Erythroblast (primary cell): ENCODE measurements at places on chromosomes 13 and 19.

- DNase-seq, result no peak
These were observed 1080.6 kb downstream of the PCDH17 start for GRCh38 chr13:58712191-58712590.

- no peak for DNase-seq
These were observed 13.2 kb upstream of the ASF1B start for GRCh38 chr19:14149509-14149994.

DNA sequence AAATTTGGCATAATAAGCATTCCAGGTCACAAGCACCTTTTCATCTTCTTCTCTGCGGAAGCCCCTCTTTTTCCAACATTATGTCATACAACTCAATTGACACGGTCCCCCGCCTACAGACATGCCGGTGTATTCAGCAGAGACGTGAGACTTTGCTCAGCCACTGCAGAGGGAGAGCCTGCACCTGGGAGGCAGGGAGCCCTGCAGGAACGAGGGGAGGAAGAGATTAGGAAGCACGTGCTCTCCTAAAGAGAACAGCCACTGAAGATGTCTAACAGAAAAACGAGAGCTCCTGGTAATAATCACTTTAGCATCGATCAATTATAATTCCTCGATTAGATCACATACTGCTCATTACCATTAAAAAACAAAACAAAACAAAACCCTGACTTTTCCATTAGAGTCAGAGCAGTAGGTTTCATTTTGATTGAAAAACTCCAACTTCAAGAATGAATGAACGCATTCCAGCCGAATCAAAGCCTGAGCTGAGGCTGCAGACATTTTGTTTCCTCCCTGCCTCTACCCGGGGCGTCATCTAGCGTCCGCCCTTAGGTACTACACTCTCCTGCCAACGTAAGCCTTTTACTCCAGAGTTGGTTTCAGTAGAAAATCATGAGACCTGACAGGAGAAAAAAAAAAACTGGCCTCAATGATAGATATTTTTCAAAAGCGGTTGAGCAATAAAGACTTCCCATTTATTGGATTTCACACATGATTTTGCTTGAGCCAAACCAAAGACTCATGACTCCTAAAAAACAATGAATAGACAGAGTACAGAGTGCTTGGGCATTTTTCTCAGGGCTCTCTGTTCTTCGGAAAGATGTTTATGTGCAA is 194.5 kb downstream of the KATNAL1 start:
- DNase-seq, result peak; percentile 83

DNA sequence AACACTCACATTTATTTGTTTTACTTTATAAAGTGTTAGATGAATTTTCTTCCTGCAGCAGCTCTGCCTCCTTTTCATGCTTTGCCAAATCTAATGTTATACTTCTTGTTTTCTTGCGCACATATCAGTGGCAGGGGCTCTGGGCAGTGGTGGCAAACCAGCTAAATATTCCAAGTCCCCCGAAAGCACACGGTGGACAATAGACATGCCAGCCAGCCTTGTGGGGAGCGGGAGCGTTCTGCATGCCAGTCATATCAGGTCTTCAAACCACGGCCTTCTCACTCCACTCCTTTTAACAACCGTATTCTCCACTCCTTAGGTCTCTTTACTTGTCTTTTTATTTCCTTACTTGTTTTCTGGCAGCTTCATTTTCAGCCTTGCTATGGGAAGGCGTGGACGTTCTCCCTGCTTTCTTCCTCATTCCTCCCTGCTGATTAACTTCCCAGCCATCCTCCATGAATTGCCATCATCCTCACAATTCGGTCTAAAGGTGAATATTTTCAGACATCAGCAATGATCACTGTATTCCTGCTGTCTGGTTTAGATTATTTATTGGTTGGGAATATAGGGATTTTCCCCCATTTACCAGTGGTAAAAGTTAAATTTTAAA is 77.1 kb upstream of the WASF3 start:
- DNase-seq, result no peak

DNA sequence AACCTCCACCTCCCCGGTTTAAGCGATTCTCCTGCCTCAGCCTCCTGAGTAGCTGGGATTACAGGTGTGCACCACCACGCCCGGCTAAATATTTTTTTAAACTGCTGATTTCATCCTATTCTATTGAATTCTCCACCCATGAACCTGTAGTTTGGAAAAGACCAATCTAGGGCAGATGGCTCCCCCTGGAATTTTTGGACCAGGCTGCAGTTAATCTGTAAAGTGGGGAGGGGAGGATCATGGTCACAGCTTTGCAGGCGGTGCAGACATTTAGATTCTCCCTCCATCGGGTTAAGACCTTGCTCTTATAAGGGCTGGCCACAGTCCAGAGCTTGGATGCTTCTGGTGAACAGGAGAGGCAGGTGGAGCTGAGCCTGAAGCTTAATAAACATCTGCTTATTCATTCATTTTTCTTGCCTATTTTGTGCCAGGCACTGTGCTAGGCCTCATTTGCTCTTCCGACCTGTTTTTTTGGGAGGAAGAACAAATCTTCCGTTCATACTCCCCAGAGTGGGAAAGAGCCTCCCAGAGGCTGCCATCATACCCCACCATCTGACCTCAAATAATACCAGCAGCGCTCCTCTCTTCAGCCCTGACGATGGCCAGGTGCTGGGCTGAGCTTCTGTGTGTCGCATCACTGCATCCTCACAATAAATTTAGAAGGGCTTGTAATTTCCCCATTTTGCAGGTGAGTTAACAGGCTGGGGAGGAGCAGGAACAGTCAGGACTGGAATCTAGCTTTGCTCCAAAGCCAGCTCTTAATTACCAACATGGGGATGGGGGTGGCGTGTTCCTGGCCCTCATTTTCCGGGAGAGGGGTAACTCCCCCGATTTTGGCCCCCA is 902 bp upstream of the CCDC106 start:
- DNase-seq, result no peak

GRCh38 chr19:22421797-22422196 is 349 bp downstream of the ZNF98 start:
- no peak for DNase-seq

- no peak for DNase-seq
These were observed 31.8 kb downstream of the EFNA2 start for GRCh38 chr19:1317274-1318003.

DNA sequence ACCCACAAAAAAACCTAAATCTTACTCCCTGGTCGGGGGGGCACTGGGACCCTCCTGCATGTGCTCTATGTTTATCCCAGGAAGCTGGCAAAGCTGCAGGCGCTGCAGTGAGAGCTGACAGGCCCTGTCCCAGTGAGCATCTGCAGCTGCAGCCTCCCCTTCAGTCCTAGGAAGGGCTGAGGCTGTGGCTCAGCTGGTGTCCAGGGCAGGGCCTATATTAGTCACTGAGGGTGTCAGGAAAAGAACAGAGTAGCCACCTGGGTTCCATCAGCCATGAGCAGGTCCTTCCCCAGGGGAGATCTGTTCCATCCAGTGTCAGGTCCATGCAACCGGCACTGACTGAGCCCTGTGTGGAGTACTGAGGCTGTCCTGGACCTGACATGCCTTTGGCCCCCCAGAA is 120.5 kb downstream of the TNFRSF19 start:
- DNase-seq, result no peak

DNA sequence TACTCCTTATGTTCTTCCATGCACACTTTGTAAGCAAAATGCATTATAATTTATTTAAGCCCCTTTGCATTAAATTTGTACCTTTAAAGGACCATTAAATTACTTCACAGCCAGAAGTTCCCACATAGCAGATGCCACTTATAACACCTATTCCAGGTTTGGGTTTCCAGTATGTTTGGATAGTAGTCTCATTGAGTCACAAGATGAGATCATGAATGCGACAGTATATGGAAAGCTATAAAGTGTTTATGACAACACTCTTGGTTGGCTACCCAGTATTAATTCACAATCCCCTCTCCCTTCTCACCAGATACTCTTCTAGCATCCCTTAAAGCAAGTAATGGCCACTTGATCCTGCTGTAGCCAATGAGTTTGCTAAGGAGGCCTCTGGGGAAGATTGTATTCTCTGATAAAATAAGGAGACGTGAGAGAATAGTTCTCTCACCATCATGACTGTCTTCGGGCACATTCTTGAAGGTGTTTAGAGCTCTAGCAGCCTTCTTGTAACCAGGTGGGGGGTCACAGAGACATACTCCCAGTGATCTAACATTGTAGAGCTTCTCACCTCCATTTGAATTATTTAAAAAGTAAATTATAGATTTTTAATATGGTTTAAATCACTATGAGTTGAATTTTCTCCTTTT is 2.8 kb upstream of the LHFPL6 start:
- no peak for DNase-seq

DNA sequence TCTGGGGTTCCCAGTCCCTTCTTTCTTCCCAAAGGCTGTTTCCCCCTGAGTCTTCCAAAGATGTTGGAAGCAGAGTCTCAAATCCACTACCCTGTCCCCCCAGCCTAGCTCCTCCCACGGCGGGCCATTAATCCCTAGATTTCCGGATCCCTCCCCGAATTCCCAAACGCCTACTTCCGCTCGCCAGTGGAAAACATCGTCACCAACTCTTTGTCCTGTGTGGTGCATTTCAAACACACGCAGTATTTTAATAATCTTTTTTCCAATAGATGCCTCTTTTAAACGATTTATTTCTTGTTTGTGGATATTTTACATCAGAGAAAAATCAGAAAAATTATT is 610 bp downstream of the ZNF791 start:
- DNase-seq, result no peak

- DNase-seq, result no peak
These were observed 476.5 kb downstream of the KLF5 start for GRCh38 chr13:73535341-73535740.

DNA sequence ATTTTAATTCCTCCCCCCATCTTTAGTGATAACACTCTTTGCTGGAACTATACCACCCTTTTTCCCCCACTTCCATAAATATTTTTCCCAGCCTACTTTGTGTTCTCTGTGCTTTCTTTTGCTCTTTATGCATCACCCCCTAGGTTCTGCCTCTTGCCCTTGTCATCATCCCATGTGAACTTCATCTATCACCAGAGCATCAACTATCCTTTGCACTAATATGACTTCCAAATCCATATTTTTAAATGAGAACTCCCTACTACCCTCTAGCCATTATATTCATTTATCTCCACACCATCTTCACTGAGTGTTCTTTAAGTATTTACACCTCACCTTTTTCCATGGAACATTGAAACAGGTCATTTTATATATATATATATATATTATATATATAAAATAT is 452.7 kb downstream of the FOXO1 start:
- DNase-seq, result peak; percentile 18

DNA sequence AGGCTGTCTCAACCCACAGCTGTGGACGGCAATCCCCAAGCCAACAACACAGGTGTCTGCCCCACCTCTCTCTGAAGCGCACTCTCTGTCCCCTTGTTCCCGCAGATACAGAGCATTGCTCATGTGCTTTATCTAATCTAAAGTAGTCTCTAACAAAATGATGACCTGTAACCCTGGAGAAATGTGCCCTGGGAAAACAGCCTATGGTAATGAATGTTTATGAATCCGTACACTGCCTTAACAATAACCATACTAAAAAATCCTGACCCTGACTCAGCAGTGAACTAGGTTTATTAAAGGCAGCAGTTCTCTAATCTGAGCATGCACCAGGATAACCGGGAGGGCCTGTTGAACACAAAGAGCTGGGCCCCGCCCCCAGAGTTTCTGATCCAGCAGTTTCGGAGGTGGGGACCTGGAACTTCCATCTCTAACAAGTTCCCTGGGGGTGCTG is 50.7 kb upstream of the SLC15A1 start:
- no peak for DNase-seq

DNA sequence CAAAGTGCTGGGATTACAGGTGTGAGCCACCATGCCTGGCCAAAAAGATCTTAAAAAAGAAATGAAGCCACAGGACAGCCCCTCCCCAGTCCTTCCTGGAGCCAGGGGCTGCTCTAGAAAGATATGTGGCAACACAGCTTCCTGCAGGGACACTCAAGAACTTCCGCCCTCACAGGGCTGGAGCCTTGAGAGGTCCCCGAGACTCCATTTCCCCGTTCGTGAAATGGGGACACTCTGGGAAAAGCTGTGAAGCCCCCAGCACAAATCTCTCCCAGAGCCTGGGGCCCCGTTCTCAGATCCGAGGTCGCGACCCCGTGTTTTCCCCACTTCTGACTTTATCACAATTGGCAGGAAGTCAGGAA is 2.5 kb upstream of the GPX4 start:
- DNase-seq, result no peak

DNA sequence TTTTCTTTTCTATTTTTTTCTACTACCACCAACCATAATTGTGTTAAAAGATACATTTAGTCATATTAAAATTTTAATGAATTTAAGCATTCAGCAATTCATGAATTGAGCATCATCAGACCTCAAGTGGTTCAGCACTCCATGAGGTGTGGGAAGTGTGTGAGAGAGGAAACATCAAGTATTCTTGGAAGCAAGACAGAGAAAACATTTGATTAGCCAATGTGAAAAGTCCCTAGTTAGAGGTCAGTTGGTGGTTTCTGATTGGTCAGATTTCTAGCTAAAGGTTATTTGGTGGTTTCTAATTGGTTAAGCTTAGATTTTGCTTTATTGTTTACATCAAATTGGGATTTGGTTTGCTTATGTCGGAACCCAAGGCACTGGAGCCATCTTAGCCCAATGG is 134.7 kb downstream of the KLF5 start:
- DNase-seq, result no peak

GRCh38 chr13:97844151-97844550 is 109.3 kb upstream of the IPO5 start:
- DNase-seq, result no peak

DNA sequence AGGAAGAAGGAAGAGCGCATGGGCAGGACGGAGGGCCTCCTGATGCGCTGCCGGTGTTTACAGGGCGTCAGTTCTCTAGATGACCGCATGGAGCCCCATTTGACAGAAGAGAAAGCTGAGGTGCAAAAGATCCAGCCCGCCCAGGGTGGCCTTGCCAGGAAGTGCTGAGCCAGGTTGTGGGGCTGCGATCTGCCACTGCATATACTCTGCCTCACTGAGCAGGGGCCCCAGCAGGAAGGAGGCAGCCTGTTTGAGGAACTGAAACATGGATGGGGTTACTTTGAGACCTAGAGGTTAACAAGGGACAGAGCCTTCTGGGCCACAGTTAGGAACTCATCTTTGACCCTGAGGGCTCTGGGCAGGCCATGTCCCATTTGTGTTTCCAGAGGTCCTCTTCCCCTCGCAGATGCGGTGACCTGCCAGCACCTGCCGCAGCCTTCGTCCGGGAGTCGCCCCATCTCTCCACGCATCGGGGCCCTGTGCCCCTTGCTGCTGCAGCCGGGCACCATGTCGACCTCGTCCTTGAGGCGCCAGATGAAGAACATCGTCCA is 3.2 kb downstream of the EPN1 start:
- DNase-seq, result no peak

GRCh38 chr13:42485272-42485671 is 88.7 kb upstream of the TNFSF11 start:
- DNase-seq, result no peak

DNA sequence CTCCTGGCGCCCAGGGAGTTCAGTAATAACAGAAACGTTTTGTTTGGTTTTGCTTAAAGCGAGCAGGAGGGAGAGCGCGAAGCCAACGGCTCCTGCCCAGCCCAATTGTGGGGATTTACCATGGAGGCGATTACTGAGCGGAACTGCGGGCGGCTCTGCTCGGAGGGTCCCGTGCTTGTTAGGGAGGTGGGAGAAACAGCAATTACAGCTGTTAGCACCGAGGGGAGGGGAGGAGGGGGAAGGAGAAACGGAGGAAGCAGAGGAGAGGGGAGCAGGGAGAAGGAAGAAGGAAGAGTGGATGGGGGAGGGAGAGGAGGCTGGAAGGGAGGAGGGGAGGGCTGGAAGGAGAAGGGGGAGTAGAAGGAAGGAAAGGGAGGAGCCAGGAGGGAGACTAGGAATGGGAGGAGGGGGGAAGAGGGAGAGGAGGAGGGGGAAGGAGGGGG is 7.7 kb upstream of the ONECUT3 start:
- DNase-seq, result no peak
